CD4-positive, alpha-beta T cell treated with Interleukin-2 at 100 ng/mL for 4 hours (primary cell): ENCODE measurements at places on chromosomes 12 and 14.

GRCh38 chr12:53676656-53677015 is 753 bp upstream of the ATP5MC2 start:
- DNase-seq: no peak

GRCh38 chr12:110782094-110782493 is 39.4 kb upstream of the PPP1CC start:
- no peak for DNase-seq

DNA sequence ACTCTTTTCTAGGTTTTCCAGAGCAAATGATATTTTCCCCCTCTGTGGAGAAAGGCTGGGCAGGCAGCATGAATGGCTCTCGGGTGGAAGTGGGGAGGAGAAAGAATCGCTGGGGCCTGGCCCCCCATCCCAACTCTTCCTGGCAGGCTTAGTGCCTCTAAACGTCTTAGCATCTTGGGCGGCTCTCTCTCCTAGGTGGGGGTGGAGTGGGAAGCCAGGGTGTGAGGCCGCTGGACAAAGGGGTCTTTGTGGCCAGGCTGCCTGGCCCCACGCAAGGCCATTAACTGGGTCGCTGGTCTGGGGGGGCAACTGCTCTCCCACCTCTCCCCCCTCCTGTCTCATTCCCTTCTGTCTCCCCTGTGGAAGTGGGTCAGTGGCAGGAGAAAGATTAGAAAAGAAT is 4.7 kb downstream of the LRP1-AS start:
- no peak for DNase-seq

GRCh38 chr14:89826596-89826995 is 127.9 kb downstream of the EFCAB11 start:
- DNase-seq: no peak

- no peak for DNase-seq
These were observed 48.1 kb downstream of the TPCN1 start for GRCh38 chr12:113269257-113269943.

- DNase-seq: no peak
These were observed 10.6 kb upstream of the ART4 start for GRCh38 chr12:14853961-14854360.

GRCh38 chr12:130114952-130115351 is 47.3 kb upstream of the FZD10 start:
- DNase-seq: no peak

DNA sequence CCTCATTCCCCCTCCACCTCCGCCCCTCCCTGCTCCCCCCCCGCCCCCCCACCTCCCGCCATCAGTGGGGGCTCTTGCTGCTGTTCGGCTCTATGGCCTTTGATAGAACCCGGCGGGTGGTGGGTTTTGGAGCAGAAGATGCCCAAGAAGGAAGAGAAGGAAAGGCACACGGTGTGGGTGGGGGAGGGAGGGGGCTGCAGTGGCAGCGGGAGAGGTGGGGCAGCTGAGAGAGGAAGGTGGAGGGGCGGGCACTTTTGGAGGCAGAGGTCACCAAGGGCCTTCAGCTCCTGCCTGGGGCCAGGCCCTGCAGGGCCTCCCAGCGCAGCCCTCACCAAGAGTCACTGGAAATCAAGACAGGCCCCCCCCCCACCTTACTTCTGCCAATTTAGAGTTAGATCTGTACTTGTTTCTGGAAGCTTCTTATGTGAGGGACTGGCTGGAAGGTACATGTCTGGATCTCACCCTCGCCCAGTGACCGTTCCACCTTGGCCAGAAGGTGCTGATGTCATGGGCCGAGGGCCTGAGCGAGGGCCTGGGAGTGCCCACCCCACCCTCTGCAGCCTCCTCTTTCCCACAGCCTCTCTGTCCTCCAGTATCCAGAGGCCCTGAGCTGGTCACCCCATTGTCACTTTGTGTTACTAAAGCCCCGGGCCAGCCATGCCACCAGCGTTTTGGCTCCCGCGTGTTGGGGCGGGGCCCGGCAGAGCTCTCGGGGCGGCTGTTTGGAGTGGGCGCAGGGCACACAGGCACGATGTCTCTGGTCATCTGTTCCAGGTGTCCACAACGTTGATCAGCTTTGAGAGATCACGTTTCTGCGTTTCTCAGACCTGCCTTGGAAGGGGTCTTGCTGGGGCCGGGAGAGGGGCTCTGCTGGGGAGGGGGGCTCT is 153.9 kb downstream of the KIF26A start:
- DNase-seq: no peak
